ENCODE measurements at places on chromosomes 11 and 22.
A peak's percentile ranks its signal among the peaks of the same experiment; 100 is the strongest.

- DNase-seq, result no peak
Measured at GRCh38 chr11:46475926-46476545, 84.5 kb upstream of the CHRM4 start.

- no peak for DNase-seq
Measured at GRCh38 chr11:58576887-58577471, 1.3 kb upstream of the LPXN start.

GRCh38 chr11:109423466-109424190, 1.6 kb downstream of the C11orf87 start:
- no peak for DNase-seq

DNA sequence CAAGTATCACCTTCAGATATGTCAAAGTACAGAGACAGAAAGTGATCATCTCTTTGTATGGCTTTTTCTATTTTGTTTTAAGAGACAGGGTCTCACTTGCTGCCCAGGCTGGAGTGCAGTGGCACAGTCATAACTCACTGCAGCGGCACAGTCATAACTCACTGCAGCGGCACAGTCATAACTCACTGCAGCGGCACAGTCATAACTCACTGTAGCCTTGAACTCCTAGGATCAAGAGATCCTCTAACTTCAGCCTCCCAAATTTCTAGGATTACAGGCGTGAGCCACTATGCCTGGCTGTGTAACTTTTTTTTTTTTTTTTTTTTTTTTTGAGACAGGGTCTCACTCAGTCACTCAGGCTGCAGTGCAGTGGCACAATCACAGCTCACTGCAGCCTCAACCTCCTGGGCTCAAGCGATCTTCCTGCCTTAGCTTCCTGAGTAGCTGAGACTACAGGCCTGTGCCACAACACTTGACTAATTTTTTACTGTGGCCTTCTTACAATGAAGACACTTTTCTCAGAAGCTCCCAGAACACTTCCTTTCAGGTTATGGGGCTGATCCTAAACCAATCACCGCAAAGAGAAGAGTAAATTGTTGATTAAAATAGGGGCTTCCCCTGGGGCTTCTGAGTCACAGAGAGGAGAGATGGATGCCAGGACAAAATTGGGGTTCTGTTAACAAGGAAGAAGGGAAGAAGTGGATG, 9.0 kb upstream of the HIKESHI start:
- DNase-seq, result no peak

DNA sequence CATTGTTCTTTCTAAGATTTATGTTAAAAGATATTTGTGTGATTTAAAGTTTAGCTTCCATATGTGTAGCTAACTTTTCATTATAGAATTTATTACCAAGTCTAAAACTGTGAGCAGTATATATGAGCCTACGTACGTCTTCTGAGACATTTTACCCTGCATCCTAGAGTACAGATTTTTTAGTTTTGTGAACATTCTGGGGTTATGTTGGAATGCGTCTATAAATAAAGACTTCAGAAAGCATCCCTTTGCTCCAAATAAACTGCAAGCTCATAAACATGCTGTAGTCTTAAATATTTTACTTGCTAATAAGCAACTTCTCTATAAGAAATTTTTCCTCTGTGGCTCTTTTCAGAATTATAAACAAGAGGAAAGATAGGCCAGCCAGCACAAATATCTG, 236.5 kb downstream of the DDX10 start:
- no peak for DNase-seq

- DNase-seq, result no peak
Measured at GRCh38 chr11:115707180-115707905, 203.1 kb upstream of the CADM1 start.

- no peak for DNase-seq
Measured at GRCh38 chr11:103370076-103370475, 260.9 kb downstream of the DYNC2H1 start.

GRCh38 chr11:99199341-99199740, 178.6 kb downstream of the CNTN5 start:
- no peak for DNase-seq

DNA sequence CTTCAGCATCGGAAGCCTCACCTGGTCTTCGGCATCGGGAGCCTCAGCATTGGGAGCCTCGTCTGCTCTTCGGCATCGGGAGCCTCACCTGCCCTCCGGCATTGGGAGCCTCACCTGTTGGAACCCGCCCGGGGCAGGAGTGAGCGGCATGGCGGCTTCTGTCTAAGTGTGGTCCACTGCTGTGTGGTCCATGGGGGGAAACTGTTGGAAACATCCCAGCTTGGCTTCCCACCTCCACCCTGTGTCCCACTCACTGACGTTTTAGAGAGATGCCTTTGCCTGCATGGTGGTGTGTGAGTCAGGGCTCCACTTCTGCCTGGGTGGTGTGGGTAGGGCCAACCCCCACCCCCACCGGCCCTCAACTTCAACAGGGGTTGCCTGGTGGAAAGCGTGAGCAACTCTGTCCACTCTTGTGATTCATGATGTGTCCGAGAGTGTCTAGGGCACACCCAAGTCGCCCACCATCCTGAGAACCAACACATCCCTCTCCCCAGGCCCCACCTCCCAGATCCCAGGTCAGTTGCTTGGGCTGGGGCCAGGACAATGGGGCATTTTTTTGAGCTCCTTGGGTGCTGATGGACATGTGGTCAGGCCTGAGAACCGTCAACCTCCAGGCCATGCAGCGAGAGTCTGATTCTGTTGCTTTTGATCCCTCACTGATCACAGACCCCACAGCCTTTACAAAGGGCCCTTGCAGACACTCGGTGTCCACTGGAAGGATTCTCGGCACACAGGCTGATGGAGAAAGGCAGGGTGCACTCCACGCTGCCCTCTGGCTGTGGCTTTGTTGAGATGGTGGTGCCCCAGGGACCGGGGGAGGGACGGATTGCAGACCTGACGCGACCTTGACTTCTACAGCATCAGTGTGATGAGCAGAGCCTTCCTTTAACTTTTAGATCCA, 406.7 kb downstream of the TBC1D22A start:
- DNase-seq, result no peak

DNA sequence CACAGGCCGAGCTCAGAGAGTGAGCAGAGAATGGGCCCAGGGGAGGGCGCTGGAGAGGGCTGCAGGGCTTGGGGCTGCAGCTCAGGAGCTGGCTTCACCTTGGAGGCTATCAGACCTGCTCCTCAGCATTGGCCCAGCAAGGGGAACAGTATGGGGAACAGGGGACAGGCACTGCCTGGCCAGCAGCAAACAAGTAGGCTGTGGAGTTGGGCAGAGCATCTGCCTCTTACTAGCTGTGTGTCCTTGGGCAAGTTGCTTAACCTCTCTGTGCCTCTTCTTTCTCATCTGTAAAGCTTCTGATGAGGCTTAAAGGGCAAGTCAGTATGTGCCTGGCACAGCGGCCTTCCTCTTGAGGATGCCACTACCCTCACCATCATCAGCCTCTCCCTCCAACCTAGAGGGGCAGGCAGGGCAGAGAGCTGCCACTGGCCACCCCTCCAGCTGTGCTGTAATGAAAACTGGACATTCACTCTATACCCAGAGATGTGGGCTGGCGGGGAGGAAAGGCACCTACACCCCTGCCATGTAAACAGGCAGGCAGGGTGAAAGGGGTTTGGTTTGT, 7.5 kb upstream of the CDKN1C start:
- no peak for DNase-seq

- DNase-seq, result no peak
Measured at GRCh38 chr11:119523539-119524157, 100.7 kb upstream of the THY1 start.

DNA sequence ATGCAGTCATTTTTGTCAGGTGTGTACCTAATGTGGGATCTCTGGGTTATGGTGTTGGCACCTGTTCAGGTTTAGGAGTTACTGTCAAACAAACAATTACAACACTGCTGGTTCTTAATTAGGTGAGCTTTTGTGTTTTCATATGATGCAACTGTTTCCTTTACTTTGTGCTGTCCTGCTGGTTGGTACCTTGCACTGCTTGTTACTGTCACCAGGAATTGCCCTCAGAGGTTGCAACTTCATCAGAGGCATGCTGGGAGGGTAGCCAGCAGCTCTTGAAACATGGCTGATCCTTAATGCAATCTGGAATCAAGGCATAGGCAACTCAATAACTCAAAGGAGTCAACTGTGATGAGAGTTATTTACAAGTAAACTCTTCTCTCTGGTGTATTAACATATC, 400.3 kb downstream of the MIAT start:
- DNase-seq, result no peak

DNA sequence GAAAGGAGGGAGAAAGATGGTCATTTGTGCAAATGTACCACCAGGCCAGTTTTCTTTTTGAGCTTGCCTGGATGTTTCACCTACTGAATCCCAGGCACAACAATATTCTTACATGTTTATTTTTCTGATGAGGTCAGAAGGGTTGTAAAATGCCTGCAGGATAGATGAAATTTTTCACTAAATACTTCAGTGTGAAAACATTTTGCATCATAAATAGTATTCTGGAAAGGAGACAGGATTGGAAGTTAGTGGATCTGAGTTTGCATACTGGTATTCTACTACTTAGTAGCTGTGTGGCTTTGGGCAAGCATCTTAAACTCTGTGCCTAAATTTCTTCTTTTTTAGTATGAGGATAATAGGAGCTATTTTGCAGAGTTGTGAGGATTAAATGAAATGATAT, 24.8 kb downstream of the RNF169 start:
- DNase-seq, result no peak

DNA sequence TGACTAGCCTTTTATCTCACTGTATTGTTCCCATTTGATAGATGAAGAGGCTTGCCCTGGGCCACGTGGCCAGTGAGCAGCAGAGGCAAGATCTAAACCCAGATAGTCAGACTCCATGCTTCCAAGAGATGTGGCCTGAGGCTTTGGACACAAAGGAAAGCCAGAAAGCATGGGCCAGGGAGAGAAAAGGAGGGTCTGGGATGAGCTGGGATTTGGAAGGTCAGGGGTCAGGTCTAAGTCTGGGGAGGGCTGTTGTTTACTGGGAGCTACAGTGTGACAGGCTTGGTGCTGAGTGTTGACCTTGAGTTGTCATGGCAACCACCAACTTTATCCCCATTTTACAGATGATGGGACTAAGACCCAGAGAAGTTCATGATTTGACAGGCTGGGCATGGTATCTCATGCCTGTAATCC, 2.1 kb downstream of the SLC35E4 start:
- no peak for DNase-seq

DNA sequence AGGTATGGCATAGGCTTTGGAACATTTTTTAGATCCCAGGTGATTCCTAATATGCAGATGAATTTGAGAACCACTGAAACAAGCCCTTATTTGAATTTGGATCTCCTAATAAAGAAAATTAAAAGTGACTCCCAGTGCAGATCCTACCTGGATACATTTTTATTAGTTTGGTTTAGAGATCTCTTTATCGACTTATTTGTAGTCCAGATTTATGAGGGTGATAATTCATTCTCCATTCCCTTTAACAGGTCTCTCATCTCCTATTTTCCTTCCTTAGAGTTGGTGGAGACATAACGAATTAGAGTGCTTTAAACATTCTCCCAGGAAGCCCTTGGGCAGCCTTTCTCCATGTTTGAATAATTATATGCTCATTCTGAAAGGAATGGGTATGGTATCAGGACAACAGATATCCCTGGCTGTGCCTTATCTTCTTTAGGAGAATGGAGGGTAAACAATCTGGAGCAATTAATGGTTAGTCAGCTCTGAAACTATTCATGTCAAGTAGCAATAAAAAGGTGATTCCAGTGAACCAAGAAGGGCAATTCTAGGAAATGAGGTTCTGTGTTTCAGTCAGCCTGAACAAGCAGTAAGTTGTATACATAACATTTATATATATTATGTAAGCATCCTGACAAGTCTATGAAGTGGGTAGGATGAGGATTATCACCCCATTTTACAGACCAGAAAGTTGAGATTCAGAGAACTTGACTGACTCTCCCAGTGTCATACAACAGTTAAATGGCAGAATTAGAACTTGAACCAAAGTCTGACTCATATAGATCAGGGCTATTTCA, 53.9 kb upstream of the RCE1 start:
- no peak for DNase-seq

- no peak for DNase-seq
Measured at GRCh38 chr22:49728570-49729271, 99.0 kb downstream of the BRD1 start.

- DNase-seq, result no peak
Measured at GRCh38 chr11:96878299-96879051, 488.7 kb downstream of the JRKL start.

DNA sequence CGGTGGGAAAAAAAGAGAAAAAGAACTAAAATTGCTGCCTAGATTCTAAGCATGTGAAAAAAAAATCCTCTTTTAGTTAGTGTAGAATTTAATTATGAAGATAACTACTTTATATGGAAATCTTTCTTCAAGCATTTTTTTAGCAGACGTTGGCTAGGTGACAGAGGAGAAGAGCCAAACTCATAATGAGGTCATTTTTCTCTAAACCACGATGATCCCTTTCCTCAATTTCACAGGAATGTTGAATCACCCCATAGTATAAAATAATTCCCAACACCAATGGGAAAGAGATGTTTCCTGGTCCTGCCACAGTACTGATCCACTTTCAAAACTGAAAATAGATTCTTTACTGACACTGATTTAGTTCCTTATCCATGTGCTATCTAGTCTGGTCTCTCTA, 319.8 kb downstream of the DLG2 start:
- DNase-seq, result no peak

- no peak for DNase-seq
Measured at GRCh38 chr11:95711162-95711944, 78.2 kb downstream of the FAM76B start.

- DNase-seq, result no peak
Measured at GRCh38 chr11:126426820-126427749, 71.6 kb downstream of the ST3GAL4 start.

- no peak for DNase-seq
Measured at GRCh38 chr11:67434395-67434881, 3.0 kb downstream of the PTPRCAP start.

- no peak for DNase-seq
Measured at GRCh38 chr22:36281781-36282327, 28.9 kb downstream of the APOL1 start.

GRCh38 chr11:112734207-112734606, 227.0 kb upstream of the NCAM1 start:
- DNase-seq, result no peak

DNA sequence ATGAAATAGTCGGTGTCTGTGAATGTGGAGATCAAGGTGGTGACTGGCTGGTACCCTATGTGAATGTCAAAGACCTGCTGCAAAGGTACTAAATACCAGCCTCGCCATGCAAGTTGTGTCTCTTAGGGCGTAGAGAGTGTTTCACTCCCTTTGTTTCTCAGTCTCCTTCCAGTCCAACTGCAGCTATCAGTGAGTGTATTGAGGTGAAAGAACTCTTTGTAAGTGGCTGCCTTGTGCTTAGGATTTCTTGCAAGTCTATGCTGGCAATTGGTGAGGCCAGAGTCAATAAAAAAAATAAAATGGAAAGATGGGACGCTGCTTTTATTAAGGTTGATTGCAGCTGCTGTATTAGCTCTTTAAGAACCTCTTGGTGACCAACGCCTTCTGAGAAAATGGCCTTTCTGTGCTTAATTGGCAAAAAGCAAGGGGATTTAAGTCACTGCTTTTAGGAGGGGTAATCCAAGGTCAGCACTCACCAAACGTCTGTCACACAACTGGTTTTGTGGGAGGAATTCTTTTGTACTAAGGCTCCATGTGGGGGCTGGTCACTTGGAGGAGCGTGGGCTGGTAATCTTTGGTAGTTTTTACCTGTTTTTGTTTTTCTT, 95.1 kb downstream of the PARVA start:
- DNase-seq, result no peak

- DNase-seq, result peak; percentile 38
Measured at GRCh38 chr11:72471005-72471898, 36.9 kb upstream of the CLPB start.

GRCh38 chr22:29088809-29089208, 16.0 kb downstream of the KREMEN1 start:
- DNase-seq, result no peak

All from activated CD4-positive, alpha-beta T cell treated with anti-CD3 and anti-CD28 coated beads for 24 hours (primary cell).